Glomerular endothelial cell (primary cell): ENCODE measurements at places on chromosomes 11 and 22. TPM values are rescaled to one million over a fixed set of nuclear protein-coding genes. Genes with fewer than 3 reads are reported as not detected.

Gene MIAT
- 0.10 and 0.29 TPM in 2 replicates for total RNA-seq

DNA sequence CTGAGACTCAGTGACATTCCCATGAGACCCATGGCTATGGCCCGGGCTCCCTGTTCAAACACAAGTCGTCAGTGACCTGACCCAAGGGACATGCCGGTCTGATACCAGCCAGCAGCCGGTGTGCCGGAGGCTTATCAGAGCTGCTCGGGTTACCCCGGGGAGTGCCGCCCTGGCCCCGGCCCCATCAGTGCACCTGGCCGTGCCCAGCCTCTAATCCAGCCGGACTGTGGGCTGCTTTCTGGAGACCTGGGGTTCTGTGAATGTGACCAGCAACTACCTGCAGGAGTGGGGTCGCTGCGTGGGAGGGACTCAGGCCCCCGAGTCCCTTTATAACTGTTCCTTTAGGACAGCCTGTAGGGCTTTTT, 52.7 kb downstream of the LINC01488 start:
- no peak for DNase-seq

DNA sequence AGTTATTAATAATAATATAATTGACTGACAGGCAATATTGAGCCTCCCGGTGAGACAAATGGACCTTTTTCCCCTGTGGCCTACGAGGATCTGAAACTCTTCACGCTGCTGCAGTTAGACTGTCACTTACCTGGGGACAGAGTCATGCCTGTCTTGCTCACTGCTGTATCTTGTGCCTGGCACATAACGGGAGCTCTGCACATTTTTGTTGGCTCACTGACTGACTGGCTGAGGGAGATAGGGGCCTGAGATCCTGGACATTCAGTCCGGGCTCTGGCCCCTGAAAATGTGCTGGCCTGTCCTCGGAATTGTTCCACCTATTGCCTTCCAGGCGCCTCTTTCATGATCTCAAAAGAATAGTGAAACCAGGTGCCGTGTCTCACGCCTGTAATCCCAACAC, 743 bp upstream of the CD3D start:
- DNase-seq = no peak

DNA sequence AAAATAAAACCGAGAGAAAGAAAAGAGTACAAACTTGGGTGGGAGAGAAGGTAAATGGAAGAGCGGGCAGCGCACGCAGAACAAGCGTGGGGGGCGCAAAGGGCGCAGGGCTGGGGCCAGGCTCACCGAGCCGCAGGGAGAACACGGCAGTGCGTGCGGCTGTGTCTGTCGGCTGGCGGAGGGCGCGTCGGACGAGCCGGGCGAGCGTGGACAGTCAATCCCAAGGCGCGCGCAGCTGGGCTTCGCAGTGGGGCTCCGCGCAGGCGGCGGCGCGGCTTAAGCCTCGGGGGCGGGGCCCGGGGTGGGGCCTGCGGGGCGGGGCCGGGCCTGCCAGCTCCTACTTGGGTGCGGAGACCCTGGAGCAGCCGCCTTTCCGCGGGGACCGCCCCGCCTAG, at the start of gene UCP2:
Gene UCP2, minus strand, starts transcription at position 249 of the 395 bp plus-strand sequence. CDS start 4,465 bp downstream, outside the sequence.
- no peak for DNase-seq

Gene VPREB1
- not detected in 2 replicates for total RNA-seq

DNA sequence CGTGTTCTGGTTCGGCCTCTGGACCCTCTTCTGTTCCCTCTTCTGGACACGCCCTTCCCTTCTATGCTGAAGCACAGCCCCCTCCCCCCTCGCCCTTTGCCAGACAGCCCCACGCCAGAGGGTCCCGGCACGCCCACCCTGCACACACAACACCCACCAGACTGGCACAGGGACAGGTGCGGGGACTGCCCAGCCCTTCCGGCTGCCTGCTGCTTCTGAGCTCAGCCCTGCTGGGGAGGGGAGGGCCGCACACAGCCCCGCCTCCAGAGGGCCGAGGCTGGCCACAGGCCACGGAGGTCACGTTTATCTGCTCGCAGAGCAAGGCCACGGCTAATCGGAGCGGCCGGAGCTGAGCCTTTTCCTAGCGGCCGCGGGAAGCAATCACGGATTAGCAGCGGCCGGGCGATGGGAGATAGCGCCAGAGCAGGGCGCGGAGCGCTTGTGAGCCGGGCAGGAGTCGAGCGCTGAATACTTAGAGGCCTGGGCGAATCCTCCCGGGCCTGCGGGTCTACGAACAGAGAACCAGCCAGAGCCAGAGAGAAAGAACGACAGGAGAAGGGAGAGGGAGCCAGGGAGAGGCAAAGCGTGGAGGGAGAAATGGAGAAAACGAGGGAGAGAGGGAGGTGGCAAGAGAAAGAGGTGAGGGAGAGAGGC, 21.5 kb downstream of the OTUB1 start:
- DNase-seq = no peak

Gene MS4A6E
- not detected in 2 replicates for total RNA-seq

Gene SLC29A2
- total RNA-seq = 0.48 and 1.2 TPM in 2 replicates

- no peak for DNase-seq
Measured at GRCh38 chr11:19181531-19182261, 20.1 kb downstream of the CSRP3 start.

Gene KRTAP5-9
- total RNA-seq = not detected in 2 replicates

DNA sequence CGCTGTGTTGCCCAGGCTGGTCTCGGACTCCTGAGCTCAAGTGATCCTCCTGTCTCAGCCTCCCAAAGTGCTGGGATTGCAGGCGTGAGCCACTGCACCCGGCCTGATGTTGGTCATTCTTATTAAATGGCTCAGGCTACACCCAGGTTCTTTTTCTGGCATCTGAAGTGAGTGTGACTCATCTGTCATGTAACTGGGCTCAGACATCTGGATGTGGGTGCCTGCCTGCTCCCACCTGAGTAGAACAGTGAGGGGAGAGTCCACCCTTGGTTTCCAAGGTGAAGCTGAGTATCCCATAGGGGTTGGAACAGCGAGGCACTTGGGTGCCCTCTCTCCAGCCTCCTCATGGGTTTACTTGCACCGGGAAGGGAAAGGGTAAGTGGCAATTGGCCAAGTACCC, 36.7 kb upstream of the EIF3D start:
- DNase-seq = no peak

Gene BACE1-AS
- 2.3 and 6.1 TPM in 2 replicates for total RNA-seq

DNA sequence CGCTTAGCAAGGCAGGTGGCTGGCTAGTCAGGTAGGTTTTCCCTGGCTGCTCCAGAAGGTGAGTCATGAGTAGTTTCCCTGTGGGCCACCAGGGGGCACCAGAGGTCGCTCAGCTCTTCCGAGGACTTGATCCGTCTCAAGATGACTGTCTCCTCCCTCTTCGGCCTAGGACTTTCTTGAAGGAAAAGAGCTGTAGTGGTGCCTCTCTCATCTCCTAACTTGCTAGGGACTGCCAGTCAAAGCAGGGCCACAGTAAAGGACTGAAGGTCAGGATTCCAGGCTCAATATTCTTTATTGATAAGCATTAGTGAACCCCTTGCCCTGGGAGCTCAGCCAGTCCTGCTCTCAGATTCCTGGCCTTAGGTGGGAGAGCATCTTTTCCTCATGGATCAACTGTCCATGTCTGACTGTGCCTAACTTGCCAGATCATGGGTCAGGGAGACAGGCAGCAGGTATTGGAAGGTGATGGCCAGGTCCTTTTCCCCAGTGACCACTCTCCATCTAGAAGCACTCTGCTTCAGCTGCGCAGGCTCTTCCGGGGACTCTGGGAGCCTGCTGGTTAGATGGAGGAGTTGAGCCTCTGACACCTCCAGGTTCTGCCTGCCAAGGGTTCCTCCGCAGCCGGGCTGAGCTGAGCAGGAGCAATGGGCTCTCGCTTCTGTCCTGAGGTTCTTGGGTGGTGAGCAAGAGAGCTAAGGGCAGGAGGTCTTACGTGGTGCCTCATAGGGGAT, 1.9 kb downstream of the POLD4 start:
- DNase-seq = no peak

DNA sequence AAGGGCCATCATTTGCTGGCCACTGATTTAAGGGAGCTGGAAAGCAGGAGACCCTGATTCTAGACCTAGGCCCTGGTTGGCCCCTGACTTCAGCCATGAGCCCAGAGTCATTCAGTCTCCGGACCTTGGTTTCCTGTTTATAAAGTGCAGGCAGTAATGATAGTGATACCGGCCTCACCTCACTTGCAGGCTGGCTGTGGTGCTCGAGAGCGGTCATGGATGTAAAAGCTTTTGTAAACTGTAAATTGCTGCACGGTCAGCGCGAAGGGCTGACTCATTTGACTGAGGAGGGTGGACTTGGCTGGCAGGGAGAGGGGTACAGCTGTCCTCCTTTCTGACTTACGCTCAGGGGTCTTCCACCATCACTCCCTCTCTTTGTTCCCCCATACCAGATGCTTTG, 37.4 kb downstream of the FBLN1 start:
- DNase-seq = no peak

- no peak for DNase-seq
Measured at GRCh38 chr11:18890615-18891014, 48.6 kb downstream of the MRGPRX1 start.

Gene PRR33
- total RNA-seq = not detected in 2 replicates

DNA sequence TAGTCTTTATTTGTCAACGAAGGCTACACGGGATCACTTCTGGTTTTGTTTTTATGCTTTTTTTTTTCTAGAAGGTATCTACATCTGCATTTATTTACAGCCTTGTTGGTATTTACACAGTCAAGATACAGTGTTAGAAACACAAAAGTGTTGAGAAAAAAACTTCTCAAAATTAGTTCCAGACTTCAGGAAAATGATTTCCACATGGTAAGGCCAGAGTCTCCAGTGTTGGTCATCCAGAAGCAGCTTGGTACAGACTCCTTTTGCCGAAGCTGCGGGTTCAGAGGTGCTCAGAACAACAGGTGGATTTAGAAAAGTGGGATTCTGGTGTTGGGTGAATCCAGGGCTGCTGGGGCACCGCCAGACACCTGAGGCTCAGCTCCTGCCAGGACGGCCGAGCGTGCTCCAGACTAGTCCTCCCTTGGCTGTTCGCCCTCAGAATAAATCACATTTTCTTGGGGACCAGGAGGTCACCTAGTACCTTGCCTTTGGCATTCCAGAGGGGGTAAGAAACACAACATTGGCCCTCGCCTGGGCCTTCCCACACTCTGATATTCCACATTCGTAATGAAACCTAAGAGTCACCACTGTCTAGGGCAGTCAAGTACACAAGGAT, 78.7 kb upstream of the NARS2 start:
- no peak for DNase-seq

DNA sequence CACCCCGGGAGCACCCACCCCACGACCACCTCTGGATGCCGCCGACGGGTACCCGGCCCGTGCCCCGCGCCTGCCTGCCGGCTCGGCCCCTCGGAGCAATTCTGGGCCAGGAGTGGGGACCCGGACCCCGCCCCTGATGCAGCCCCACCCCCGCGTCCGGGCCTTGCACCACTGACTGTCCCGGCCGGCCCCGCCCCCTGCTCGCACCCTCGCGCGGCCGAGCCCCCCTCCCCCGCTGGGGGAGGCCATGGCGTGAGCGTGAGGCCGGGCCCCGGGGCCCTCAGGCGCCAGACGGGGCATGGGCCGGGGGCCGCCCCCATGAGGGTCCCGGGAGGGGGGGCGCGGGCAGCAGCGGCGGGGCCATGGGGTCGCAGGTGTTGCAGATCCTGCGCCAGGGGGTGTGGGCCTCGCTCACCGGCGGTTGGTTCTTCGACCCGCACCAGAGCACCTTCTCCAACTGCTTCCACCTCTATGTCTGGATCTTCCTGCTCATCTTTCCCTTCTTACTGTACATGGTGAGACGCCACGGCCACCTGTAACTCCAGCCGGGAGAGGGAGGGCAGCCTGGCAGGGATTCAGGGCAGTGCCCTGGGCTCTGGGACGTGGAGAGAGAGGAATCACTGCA, 486 bp downstream of the PCNX3 start:
- DNase-seq = no peak

Gene CDC42EP2
- 48.0 and 56.5 TPM in 2 replicates for total RNA-seq

DNA sequence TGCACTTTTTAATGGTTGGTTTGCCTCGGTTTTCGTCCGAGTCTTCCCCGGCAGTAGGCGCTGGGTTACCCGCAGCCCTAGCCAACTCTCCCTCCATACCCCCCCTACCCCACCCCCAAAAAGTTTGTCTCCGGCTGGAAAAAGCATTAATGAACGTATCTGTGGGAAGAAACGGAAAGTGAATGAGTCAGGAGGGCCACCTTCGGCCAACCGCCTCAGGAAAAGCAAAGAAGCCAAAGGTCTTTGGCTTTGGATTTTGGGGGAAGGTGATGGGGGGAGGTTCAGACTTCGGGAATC, 508 bp upstream of the FLI1 start:
- no peak for DNase-seq

DNA sequence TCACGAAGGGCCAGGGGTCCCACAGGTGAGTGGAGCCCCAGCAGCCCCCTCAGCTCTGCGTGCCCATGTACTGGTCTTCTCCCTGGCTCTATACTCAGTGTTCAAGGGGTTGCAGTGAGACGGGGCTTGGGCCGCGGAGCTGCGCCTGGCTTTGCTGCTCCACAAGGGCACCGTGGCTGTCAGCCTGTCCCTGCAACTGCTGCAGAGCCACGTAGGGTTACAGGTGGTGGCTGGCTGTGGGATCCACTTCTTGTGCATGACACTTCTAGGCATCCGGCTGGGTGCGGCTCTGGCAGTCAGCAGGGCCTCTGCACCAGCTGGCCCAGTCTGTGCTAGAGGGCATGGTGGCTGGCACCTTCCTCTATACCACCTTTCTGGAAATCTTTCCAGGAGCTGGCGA, 14.3 kb downstream of the MTFP1 start:
- DNase-seq = no peak

Gene FOLR2
- not detected in 2 replicates for total RNA-seq

GRCh38 chr11:121426476-121427399, 25.4 kb upstream of the SORL1 start:
- no peak for DNase-seq
